Placental epithelial cell (primary cell): ENCODE measurements at places on chromosomes 3 and 15. TPM values are rescaled to one million over a fixed set of nuclear protein-coding genes. Genes with fewer than 3 reads are reported as not detected.

The KIF23 gene
- 12.2 and 24.0 TPM in 2 replicates for total RNA-seq

The SLC38A3 gene
- total RNA-seq = not detected in 2 replicates

The IGSF10 gene
- not detected in 2 replicates for total RNA-seq

The INSYN1 gene
- total RNA-seq = under 0.01 and 1.6 TPM in 2 replicates

The ALDH1L1 gene
- total RNA-seq = 0.39 and 0.98 TPM in 2 replicates

The VILL gene
- total RNA-seq = 15.3 and 22.4 TPM in 2 replicates

The DNAH12 gene
- total RNA-seq = 0.11 and 0.39 TPM in 2 replicates

The GPR149 gene
- not detected in 2 replicates for total RNA-seq

The INKA1 gene
- 1.8 and 2.0 TPM in 2 replicates for total RNA-seq

The AADACL2 gene
- total RNA-seq = not detected in 2 replicates

The SNTN gene
- not detected in 2 replicates for total RNA-seq

The UBAP1L gene
- 2.1 and 4.3 TPM in 2 replicates for total RNA-seq

The STRC gene
- total RNA-seq = 0.33 and 0.79 TPM in 2 replicates

The LRRC2 gene
- total RNA-seq = 0.11 TPM in 1 of 2 replicates, not detected in the other

The SLCO2A1 gene
- under 0.01 and 3.9 TPM in 2 replicates for total RNA-seq

The LRRC31 gene
- total RNA-seq = not detected in 2 replicates

The DNAJA4 gene
- 22.0 and 22.9 TPM in 2 replicates for total RNA-seq

The HRH1 gene
- total RNA-seq = 0.39 and 0.87 TPM in 2 replicates

The ZNF639 gene
- 38.1 and 40.1 TPM in 2 replicates for total RNA-seq

The CFAP100 gene
- not detected in 2 replicates for total RNA-seq

The TGM4 gene
- total RNA-seq = 7.3 and 16.5 TPM in 2 replicates

The EFHB gene
- total RNA-seq = 1.6 TPM in 1 of 2 replicates, not detected in the other

The VEPH1 gene
- 3.9 and 17.1 TPM in 2 replicates for total RNA-seq

The ZNF80 gene
- total RNA-seq = under 0.01 TPM in 1 of 2 replicates, not detected in the other

The PP2D1 gene
- total RNA-seq = not detected in 2 replicates

The GPR87 gene
- 8.2 and 27.1 TPM in 2 replicates for total RNA-seq

The SERINC4 gene
- total RNA-seq = 0.39 TPM in 1 of 2 replicates, not detected in the other

The APBA2 gene
- total RNA-seq = 0.22 and 0.39 TPM in 2 replicates
